Activated naive CD8-positive, alpha-beta T cell treated with anti-CD3 and anti-CD28 coated beads, Interleukin-2, amount 50 U/mL, for 16 hours (primary cell): ENCODE measurements at places on chromosomes 16 and 17.

DNA sequence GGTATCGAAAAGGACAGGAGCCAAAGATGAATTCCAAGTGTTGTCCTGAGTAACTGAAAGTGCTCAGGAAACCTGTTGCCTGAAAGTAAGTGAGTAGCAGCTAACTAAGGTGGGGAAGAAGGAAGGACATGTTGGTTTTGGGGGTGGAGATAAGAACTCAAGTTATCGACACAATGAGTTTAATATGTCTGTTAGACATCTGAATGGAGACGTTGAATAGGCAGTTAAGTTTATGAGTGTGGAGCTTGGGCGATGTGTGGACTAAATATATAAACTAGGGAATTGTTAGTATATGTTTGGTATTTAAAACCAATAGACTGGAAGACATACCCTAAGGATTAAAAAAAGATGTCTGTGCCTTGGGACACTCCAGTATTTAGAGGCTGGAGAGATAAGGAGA is 82.7 kb upstream of the ASIC2 start:
- DNase-seq: no peak

DNA sequence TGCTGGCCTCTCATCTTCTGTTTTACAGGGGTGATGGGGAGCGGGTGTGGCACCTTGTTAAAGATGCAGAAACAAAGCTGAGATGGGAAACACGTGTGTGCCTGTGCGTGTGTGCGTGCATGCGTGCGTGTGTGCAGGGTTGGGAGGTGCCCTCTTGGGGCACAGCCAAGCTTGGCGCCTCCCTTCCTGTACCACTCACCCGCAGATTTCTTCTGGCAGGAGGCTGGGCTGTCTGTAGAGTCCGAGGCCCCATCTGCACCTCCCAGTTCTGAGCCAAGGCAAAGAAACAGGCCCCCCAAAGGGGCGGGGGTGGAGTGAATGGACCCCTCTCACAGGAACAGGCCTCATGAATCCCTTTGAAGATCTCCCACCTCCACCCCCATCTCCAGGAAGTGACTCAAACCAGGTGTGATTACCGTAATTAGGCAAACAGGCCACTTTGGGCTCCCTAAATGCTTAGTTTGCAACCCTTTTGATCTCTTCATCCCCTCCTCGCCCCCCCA is 20.9 kb downstream of the TNS4 start:
- DNase-seq: peak; percentile 68

- DNase-seq: no peak
These were observed 4.5 kb downstream of the MFSD6L start for GRCh38 chr17:8794636-8795035.

DNA sequence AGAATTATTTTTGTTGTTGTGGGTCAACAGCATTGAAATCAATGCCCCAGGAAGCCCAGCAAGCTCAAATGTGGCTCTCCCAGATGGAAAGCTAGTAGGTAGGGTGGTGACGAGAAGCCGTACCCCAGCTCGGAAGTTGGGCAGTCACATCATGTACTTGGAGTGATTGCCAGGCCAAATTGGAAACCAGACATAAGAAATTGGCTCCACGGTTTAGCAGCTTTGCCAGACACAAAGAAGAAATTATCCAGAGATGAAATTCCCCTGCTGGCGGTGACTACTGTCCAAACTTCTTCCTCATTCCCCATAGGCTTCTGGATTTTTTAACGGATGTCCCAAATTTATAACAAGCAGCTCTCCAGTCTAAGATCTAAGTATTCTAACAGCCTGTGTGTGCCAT is 95.9 kb downstream of the OR1D5 start:
- no peak for DNase-seq

- no peak for DNase-seq
These were observed 880 bp downstream of the SARM1 start for GRCh38 chr17:28372203-28372944.

DNA sequence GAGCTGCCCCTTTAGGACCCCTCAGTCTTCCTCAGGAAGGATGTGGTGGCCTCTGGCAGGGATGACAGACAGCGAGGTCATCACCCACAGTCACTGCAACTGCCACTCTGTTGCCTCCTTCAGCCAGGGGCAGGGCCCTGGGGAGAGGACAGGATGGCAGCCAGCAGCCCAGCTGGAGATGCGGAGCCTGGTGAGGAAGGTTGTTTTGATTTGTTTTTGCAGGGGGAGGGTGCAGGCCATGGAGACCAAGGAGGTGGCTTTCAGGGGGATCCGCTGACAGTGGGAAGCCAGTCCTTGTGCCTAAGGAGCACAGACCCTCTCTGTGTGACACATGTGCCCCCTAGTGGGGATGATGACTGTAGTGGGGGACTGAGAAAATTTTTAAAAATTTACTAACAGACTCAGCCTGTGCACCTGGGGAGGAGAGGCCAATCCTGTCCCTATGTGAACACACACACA is 7.4 kb downstream of the PRCD start:
- DNase-seq: no peak

- peak; percentile 31 for DNase-seq
These were observed 485 bp downstream of the DYNLL2 start for GRCh38 chr17:58083491-58084316.

- DNase-seq: no peak
These were observed 22.3 kb downstream of the USP10 start for GRCh38 chr16:84722068-84722467.
